ENCODE measurements at places on chromosomes 1 and 21.

- no peak for DNase-seq
These were observed 67.3 kb downstream of the NOS1AP start for GRCh38 chr1:162136760-162137159.

DNA sequence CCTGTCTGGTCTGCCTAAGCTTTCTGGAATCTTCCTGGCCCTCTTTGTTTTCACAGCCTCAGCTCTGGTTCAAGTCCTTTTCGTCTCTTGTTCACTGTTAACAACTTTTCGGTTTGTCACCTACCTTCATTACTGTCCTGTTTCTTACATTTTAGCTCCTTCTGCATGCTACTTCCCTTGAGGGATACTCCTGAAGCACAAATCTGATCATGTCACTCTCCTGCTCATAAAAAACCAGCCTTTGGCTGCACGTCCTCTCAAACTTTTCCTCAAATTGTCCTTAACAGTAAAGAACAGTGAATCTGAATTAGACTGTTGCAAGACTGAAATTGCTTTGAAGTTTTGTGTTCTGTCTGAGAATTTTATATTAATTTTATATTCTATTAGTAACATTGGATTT lies 3.3 kb downstream of the RAVER2 start:
- DNase-seq, result no peak

- no peak for DNase-seq
These were observed 143.0 kb upstream of the GRIK3 start for GRCh38 chr1:37177230-37177864.

- DNase-seq, result no peak
These were observed 135.7 kb upstream of the KRTAP19-8 start for GRCh38 chr21:31173881-31174555.

DNA sequence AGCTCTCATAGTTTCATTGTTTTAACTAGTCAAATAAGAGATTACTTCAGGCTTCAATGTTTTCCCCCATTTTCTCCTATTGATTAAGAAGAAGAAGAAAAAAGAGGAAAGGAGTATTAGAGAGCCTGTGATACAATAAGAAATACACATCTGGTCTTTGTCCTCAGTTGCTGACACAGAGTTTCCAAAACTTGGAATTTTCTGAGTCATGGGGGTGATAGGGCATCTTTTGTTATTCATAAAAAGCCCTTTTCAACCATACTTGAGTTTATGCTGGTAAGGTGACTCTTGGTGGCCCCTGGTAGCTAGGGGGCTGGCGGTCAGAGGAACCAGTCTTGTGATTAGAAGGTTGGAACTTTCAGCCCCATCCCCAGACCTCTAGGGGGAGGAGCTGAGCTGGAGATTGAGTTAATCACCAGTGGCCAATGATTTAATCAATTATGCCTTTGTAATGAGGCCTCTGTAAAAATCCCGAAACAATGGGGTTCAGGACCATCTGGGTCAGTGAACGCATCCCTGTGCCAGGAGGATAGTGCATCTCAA lies 28.9 kb upstream of the KLF18 start:
- no peak for DNase-seq

GRCh38 chr1:21886486-21887215 lies 50.5 kb downstream of the HSPG2 start:
- no peak for DNase-seq

DNA sequence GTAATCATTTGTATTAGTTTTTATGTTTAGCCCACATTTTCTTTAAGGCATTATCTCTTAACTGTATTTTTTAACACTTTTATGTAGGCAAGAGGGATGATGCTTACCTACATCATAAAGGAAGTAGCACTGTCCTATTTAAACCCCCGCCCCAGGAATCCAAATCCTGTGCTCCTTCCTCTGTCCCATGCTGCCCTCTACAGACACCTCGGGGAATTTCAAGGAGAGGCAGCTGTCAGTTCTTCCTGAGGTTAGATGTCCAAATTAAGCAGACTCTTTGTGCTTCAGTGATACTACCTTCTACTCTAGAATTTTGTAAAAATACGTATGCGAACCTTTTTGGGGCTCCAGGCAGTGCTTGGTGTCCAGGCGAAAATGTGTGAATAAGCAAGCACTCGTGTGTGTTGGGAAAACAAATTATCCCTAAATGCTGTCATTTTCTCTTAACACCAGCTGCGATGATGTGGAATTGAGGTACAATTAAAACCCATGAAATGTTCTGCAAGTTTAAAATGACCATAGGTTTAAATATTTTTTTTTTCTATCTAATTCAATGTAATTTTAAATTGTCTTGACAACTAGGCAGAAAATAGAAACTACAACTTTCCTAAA lies 19.2 kb downstream of the CRCT1 start:
- no peak for DNase-seq
